ENCODE measurements at places on chromosomes 3 and 15.

GRCh38 chr3:136276049-136276755 is 26.1 kb downstream of the PCCB start:
- no peak for DNase-seq

GRCh38 chr3:130850044-130850797 is 43.7 kb upstream of the ATP2C1 start:
- DNase-seq, result no peak

DNA sequence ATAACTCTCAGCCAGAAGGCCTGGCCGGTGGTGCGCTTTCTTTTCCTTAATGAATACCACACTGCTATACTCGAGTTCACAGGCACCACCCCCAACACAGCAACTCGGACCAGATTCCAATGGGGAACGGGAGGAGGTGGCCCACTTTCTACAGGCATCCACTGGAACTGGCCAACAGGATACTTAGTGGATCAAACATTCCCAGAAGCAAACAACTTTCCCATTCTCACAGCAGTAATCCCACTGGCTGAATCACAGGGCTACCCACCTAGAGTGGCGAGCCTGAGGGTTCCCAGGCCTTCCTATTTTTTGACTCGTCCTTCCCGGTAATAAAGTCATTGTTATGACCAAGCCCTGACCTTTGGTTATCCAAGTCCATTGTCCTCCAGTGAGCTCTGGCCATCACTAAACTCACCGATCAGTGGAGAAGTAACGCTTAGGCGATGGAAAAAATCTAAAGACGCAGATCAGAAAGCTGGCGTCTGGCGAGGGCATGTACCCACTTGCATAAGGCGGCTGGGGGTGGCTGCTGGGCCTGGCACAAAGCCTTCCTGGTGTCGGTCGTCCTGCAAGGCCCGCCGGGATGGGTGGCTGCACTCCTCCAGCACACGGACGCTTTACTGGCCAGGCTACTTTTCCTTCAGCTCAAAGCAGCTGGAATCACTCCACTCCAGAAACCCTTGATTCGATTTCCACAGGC is 1.2 kb downstream of the EOGT start:
- no peak for DNase-seq

- no peak for DNase-seq
Measured at GRCh38 chr3:39275963-39276593, 3.8 kb downstream of the CX3CR1 start.

DNA sequence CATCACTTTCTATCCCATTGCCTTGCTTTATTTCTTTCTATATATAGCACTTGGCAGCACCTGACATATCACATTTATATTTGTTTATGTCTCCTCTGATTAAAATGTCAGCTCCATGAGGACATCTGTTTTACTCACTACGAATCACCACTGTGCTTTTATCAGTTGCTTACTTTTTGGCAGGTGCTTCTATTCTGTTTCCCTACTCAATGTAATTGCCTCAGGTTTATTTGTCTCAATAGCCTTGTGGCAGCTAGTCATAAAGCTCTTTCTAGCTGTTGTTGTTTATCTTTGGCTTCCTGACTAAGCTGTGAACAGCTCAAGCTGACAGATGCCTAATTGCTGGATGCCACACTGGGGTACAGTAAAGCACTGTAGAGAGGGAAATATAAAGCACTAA is 85.5 kb downstream of the VPS13C start:
- DNase-seq, result no peak

DNA sequence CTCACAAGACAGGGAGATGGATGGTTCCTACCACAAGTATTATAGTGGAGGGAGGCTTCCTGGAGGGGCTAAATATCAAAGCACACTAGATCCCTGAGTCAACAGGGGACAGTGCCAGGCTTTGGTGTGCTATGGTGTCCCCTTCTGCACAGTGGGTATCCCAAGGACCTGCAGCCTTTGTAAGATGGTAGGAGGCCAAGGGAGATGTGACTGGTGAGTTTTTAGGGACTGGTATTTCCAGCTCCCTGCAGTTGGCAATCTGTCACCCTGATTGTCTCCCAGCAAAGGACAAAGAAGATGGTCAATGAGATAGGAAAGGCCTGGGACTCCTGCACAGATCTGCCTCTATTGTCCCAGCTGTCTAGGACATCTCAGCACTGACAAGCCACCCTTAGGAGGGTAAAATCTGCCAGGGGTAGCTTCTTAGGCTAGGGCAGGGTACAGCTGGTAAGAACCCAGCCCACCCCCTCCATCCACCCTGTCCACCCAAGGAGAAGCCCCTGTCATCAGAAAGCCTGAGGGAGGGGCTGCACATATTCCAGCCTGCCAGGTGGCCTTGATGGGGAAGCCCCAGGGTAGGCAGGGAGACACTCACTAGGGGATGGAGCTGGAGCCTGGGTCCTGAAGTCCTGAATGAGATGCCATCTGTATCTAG is 631 bp downstream of the CYP1A1 start:
- no peak for DNase-seq

DNA sequence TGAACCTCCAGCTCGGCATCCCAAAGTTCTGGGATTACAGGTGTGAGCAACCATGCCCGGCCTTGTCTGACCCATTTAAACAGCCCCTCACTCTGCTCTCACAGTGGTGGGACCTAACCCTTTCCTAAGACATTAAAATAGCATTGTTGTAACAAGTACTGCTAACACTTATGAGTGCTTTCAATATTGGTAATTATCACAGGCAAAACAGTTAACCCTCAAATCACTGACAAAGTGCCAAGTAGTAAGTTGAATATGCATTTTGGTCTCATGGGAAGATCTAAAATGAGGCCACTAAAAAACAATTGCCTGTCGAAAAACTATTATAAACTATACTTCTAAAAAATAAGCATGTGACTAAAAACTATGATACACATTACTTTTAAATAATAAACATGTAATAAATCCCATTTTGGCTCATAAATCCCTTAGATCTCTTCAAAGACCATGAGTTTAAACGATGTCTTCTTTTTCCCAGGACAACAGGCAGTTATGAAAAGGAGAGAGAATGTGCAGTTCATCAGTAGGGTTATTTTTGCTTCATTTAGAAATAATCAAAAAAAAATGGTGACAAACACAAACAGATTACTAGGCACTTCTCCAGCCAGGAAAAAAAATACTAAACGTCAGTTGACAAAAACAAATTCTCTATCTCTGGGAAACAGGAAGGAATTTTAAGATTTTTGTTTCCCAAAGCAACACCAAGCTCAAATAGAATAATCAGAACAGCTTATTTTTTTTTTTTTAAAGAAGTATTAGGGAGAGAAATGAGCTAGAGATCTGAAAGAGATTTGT is 95.4 kb downstream of the RFTN1 start:
- DNase-seq, result no peak

- no peak for DNase-seq
Measured at GRCh38 chr3:122000936-122001605, 21.0 kb downstream of the ILDR1 start.

DNA sequence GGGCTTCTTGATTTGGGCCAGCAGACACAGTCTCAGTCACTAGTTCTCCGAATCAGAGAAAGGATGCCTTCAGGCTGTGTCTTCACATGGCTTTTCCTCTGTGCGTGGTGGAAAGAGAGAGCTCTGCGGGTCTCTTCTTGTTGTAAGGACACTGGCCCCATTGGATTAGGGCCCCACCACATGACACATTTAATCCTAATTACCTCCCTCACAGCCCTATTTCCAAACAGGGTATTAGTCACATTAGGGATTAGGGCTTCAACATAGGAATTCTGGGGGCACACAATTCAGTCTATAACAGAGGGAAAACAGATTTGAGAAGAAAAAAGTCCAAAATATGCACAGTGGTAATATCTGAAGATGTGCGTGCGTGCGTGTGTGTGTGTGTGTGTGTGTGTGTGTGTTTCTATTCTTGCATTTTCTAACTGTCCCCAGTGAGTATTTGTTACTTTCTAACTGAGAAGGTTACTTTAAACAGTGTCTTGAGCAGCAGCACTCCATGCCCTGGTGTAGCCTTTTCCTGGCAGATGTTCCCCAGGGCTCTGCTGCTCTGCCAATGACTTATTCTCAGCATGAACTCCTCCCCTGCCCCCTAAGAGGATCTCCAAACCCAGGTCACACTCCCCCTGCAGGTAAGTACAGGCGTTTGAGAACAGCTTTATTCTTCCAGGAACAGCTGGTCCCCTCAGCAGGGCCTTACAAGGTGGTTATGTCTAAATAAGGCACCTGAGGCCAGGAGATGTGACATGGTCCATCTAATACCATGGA is 72.9 kb downstream of the RPL39L start:
- no peak for DNase-seq

DNA sequence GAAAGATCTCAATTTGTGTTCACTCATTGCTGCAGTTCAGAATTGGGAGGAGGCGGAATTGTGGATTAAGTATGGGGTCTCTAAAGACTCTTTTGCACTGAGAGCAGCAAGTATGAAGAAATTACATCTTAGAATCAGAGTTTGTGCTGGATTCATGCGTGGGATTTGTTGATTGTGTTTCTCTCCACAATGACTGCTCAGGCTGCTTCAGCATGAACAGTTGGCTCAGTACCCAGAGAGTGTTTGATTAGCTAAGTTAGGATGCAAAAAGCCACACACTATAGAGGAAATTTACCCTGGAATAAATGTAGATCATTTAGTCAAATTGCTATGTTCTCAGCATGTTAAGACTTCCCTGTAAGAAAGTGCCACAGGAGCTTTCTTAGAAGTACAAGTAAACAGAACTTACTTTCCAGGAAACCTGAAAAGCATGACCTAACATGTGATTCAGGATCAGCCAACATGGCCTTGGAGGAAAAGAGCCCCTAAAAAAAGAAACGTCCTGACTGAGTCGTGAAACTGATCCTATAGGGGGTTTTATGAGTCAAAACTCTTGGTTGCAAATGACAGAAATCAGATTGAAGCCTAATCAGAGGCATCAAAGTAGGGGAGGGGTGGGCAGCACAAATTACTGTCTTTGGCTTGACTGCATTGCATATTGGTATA is 32.6 kb downstream of the HHLA2 start:
- no peak for DNase-seq

- DNase-seq, result no peak
Measured at GRCh38 chr15:80844011-80844732, 65.0 kb downstream of the CEMIP start.

DNA sequence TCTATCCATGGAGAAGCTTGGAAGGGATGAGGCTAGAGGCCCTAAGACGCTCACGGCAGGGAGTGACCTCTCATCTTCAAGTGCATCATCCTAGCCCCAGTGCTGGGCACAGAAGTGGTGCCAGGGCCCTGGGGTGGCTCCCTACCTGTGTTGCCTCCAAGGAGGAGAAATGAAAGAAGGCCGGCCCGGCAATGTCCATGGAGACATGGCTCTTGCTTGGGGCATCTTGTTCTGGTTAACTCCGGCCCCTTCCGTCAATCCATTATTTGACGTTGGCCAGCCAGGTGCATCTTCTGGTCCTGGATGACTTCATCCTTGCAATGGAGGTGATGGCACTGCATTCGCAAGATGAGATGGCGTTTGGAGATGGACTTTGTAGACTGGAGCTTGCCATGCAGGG is 83.2 kb upstream of the ALDH1L1 start:
- DNase-seq, result no peak

DNA sequence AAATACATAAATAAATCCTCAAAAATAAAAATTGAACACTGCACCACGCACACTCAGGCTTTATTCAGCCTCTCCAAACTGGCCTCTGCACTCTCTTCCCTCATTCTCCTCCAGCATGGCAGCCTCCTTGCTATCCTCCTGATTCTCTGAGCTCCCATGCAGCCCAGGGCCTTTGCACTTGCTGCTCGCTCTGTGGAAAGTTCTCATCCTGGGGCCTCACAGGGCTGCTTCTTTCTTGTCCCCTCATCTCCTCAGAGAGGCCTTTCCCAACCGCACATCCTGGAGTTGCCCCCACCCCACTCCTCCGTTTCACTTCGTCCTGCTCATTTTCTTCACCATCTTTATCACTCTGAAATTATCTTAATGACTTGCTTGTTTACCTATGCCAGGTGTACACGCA is 123.0 kb downstream of the SHQ1 start:
- DNase-seq, result no peak

All from stimulated activated CD8-positive, alpha-beta memory T cell treated with anti-CD3 and anti-CD28 coated beads, Interleukin-4, amount 100 ng/mL, for 1 hour (primary cell).